Activated naive CD4-positive, alpha-beta T cell (primary cell): ENCODE measurements at places on chromosomes 16 and 17.

GRCh38 chr16:58116081-58116480 is 13.1 kb downstream of the CFAP20 start:
- DNase-seq, result no peak

DNA sequence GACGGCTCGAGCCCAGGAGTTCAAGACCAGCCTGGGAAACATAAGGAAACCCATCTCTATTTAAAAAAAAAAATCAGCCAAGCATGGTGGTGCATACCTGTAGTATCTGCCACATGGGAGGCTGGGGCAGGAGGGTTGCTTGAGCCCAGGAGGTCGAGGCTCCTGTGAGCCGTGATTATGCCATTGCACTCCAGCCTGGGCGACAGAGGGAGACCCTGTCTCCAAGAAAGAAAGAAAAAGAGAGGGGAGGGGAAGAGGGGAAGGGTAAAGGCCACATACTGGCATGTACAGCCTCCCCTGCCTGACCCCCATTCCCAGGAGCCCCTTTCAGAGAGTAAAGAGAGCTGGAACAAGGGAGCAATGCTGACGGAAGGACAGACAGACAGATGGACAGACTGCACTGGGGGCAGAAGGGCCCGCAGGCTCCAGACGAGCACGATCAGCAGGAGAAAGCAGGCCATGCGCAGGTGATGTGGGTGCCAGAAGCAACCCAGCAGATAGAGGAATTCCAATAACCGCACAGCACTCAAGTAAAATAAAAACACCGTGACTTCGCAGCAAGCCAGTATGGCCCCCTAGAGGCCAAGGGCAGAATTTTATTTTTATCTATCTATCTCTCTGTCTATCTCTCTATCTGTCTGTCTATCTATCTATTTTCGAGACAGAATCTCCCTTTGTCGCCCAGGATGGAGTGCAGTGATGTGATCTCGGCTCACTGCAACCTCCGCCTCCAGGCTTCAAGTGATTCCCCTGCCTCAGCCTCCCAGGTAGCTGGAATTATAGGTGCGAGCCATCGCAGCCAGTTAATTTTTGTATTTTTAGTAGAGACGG is 27.1 kb upstream of the SNN start:
- no peak for DNase-seq

GRCh38 chr17:28334171-28334570 is 1.1 kb downstream of the IFT20 start:
- no peak for DNase-seq

DNA sequence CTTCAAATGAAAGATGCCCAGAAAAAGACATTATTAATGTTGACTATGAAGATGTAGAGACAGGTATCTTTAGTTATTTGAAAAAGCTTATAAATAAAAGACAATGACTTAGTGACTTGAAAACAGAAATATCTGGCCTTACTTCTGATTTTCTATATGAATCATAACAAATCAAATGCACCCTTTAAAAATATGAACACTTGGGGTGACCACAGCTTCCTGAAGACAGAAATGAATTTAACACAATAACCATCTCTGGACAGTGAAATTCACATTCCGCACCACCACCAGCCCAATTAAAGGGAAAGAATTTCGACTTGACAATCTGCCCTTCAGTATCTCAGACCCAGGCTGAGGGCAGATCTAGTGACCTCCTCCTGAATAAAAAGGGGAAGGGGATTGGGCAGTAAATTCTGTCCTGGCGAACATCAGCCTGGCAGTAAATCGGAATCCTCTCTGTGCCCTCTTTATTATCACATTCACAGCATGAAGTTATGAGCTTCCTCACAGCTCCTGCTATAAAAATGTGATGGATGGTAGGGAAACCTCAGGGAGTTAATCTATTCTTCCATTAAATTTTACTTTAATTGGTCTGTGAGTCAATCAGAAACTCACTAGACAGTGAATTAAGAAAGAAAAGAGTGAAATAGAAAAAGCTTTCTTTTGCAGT is 131.5 kb downstream of the SNX11 start:
- DNase-seq, result no peak

DNA sequence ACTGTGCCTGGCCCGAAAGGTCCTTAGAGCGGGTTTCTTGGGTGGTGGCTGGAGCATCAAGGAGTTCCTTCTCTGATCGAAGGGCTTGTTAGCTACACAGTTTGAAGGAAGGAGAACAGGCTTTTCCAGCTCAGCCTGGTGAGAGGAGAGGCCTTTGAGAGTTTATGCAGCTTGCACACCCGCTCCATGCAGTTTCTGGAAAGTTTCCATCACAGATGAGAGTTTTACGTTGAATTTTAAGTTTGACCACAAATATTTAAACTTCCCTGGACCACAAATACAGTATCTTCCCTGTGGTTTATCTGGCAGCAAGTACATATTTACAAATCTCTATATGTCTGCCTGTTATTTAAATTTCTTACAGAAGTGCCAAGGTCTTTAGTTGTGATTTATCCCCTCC is 56.8 kb downstream of the HIC1 start:
- no peak for DNase-seq

GRCh38 chr17:56699186-56699894 is 105.8 kb downstream of the NOG start:
- DNase-seq, result no peak

DNA sequence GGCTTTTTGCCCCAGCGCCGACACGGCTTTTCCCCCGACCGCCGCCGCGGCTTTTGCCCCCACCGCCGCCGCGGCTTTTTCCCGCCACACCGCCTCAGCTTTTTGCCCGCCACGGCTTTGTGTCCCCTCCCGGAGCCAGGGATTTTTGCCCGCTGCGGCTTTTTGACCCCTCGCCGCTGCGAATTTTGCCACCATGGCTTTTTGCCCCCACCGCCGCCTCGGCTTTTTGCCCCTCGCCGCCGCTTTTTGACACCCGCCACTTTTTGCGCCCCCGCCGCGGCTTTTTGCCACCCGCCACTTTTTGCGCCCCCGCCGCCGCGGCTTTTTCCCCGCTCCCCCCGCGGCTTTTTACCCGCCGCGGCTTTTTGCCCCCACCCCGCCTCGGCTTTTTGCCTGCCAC is 1342.5 kb downstream of the TP53TG3F start:
- no peak for DNase-seq

GRCh38 chr16:88597856-88598491 is 27.8 kb downstream of the ZC3H18 start:
- no peak for DNase-seq

- no peak for DNase-seq
Measured at GRCh38 chr16:52825892-52826291, 226.8 kb downstream of the CHD9NB start.

- DNase-seq, result no peak
Measured at GRCh38 chr17:28741358-28742349, 2.2 kb upstream of the TRAF4 start.

DNA sequence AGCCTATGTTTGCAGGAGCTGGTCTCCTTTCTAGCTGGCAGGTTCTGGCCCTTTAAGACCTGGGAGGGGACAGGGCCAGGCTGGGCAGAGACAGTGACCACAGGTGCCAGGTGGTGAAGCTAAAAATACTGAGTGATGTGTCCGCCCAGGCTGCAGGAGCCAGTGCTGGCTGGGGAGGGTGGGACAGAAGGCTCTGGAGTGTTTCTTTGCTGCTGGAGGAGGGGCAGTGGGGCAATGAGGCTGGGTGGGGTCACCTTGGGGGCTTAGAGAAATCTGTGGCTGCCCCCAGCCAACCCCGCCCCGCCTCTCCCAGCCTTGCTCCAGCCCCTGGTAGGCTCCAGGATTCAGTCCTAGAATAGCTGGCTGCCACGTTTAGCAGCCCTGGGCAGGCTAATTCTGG is 30.4 kb upstream of the SBK1 start:
- no peak for DNase-seq

DNA sequence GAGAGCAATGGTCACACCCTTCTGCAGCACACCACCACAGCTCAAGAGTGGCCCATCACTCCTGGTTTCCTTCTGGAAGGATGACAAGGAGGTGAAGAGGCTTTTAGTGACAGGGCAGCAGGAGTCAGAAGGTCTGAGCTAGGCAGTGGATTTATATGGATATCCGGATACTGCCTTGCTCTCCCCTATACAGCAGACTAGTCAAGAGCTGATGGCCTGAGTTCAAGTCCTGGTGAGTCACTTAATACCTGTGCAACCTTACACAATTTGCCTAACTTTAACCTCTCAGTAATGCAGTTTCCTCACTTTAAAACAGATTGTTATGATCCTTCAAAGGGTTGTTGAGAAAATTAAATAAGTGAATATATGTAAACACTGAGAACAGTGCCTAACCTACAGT is 22.9 kb downstream of the MYO18A start:
- no peak for DNase-seq

DNA sequence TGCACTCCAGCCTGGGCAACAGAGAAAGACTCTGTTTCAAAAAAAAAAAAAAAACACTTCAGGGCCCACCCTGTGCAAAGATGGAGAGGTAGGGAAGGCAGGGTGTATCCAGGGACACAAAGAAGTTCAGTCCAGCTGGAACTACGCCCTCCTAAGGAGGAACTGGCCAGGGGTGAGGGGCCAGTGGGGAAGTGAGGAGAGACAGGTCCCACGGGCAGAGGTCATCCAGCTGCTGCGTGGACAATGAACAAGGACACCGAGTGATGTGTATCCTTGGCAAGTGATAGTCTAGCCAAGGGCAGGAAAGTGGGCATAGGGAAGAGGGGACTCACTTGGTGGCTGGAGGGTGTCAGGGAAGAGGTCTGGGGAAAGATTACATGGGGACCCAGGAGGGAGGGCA is 9.4 kb upstream of the RIPOR1 start:
- DNase-seq, result no peak
